ENCODE measurements at places on chromosomes 6 and 20.

DNA sequence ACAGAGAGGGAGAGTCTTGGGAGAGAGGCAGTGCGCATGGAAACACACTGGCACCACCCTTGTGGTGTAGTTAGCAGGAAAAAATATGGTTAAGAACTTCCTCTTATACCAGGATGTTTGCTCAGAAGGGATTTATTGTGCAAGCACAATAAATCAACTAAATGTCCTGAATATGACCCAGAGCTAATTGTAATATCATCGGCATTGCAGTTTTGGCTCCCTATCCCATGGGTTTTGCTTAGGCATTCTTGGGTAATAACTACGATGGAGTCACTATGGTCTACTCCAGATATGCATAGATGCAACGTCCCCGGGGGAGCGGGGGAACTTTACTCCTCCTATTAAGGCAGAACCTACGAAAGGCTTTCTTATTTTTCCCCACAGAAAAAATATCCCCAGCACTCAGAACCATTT, 751.6 kb downstream of the EYS start:
- DNase-seq: no peak

GRCh38 chr6:10425975-10426780, 11.3 kb upstream of the TFAP2A start:
- DNase-seq: no peak

DNA sequence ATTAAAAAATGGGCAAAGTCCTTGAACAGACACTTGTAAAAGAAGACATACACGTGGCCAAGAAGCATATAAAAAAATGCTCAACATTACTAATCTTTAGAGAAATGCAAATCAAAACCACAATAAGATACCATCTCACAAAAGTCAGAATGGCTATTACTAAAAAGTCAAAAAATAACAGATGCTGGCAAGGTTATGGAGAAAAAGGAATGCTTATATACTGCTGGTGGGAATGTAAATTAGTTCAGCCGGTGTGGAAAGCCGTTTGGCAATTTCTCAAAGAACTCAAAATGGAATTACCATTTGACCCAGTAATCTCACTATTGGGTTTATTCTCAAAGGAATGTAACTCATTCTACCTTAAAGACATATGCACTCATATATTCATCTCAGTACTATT, 166.6 kb downstream of the KHDC1L start:
- no peak for DNase-seq

- no peak for DNase-seq
These were observed 4.8 kb upstream of the CSTL1 start for GRCh38 chr20:23434521-23435313.

- no peak for DNase-seq
These were observed 65.2 kb downstream of the PRL start for GRCh38 chr6:22231616-22232015.

Data from activated CD4-positive, alpha-beta T cell treated with anti-CD3 and anti-CD28 coated beads for 24 hours (primary cell).